ENCODE measurements at places on chromosomes 2 and 18.

DNA sequence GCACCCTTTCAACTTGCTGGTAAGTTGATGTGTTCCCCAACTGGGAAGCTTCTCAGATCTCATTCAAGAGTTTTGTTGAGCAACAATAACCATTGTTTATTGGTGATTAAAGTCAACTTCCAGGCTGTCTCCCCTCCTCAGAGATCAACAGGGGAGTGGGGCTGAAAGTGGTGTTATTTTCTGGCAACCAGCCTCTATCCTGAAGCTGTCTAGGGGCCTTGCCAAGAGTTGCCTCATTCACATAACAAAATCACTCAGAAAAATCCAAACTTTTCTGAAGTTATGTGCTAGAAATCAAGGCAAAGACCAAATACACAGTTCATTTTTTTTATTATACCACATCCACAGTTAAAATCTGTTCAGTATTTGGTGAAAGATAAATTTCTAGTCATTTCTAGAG, 788.4 kb downstream of the LRRTM4 start:
- DNase-seq = no peak

DNA sequence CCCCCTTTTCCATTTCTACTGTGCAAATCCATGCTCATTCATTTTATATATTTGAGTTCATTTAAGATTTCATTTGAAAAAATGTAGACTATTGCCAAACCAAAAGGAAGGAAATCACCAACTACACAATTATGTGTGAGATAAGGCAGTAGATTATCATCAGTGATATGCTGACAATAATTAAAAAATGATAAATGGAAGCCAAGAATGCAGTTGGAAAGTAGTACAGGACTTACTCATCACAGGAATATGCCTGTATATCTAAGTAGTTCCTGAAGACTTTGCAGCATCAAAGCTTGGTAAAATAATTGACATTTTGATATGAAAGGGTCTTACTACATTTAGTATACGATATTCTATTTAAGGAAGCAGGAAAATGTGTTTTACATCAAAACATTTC, 166.1 kb upstream of the OTX1 start:
- DNase-seq = no peak

DNA sequence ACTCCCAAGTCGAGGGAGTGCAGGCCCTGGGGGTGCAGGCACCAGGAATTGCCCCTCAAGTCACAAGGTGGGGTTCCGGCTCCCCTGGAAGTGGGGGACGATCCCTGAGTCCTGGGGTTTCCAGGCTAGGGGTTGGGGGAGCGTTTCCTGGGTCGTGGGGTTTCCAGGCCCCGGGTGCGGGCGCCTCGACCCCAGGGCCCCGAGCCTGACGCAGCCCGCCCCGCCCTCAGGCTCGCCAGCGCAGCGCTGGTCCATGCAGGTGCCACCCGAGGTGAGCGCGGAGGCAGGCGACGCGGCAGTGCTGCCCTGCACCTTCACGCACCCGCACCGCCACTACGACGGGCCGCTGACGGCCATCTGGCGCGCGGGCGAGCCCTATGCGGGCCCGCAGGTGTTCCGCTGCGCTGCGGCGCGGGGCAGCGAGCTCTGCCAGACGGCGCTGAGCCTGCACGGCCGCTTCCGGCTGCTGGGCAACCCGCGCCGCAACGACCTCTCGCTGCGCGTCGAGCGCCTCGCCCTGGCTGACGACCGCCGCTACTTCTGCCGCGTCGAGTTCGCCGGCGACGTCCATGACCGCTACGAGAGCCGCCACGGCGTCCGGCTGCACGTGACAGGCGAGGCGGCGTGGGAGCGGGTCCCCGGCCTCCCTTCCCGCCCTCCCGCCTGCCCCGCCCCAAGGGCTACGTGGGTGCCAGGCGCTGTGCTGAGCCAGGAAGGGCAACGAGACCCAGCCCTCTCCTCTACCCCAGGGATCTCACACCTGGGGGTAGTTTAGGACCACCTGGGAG, 12.0 kb downstream of the SIGLEC15 start:
- DNase-seq = no peak

GRCh38 chr2:230413479-230413878, 2.5 kb upstream of the SP100 start:
- no peak for DNase-seq

GRCh38 chr2:25398534-25398933, 56.8 kb upstream of the DNMT3A start:
- no peak for DNase-seq

GRCh38 chr2:46014911-46015654, 282.1 kb upstream of the EPAS1 start:
- DNase-seq = peak; percentile 41

DNA sequence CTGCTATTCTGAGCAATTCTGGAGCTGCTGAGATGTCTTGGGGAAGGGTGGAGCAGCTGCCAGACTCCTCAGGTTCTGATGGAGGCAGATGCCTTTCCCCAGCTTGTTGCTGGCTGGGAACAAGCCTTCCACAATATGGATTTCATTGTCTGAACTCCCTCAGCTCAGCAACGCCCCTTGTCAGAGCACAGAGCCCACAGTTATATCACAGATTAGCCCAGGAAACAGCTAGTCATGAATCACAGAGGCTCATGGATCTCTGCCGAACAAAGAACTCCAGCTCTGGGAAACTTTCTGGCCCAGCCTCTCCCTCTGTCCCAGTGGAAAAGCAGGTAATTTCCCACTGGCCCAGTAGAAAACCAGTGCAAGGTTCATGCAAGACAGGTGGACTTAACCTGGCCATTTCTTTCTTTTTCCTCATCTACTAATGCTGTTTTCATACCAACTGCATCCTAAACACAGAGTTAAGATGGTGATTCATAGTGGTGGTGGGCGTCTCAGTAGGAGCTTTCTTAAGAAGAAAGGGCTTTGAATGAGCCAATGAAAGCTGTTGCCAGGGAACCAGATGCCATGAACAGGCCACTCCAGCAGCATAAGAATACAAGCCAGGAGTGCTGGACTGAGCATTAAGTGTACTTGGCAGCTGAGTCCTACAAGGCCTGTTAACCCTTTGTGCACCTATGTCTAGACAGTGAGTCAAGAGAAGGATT, 8.7 kb upstream of the KIAA2012 start:
- DNase-seq = peak; percentile 21

- DNase-seq = no peak
Observed at GRCh38 chr2:182393270-182393760, 33.5 kb downstream of the PDE1A start.

- DNase-seq = no peak
Observed at GRCh38 chr2:147440734-147441133, 404.1 kb upstream of the ACVR2A start.

GRCh38 chr2:132573444-132574007, 96.5 kb downstream of the LYPD1 start:
- DNase-seq = no peak

DNA sequence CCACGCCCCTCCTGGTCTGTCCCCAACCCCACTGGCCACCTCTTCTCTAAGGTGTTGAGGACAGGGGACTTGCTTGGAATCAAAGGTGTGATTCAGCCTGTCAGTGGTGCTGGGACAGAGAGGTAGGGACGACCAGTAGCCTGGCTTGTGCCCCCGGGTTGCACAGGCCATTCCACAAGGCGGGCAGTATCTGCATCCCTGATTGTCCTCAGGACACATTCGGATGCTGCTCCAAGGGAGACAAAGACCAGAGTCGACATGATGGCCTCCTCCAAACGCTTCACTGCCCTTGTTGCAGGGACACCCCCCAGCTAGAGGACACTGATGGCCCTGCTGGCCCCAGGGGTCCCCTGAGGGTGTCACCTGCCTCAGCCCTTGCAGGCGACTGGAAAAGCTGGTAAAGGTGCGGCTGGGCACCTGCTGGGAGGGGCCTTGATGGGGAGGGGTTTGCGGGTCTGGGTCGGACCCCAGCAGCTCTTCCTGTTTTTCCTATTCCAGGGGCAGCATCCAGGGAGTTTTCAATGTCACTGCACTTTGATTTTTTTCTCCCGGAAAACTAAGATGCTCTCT, 98.0 kb downstream of the PTGR3 start:
- DNase-seq = no peak

- DNase-seq = no peak
Observed at GRCh38 chr2:26581266-26581990, 59.7 kb downstream of the CIB4 start.

GRCh38 chr18:68033466-68033865, 516.9 kb upstream of the DSEL start:
- DNase-seq = peak; percentile 13

Data from MCF 10A (cell line).